ENCODE measurements at places on chromosomes 3 and 15.

GRCh38 chr3:61828880-61829721 is 267.7 kb downstream of the PTPRG start:
- no peaks in the 10 kb centered on the region for H3K27me3 ChIP-seq
- H3K27ac ChIP-seq = no peak overlapping the region
- no peaks in the 10 kb centered on the region for H3K36me3 ChIP-seq
- DNase-seq = no peak

GRCh38 chr15:85445361-85445760 is 65.0 kb downstream of the AKAP13 start:
- H3K4me1 ChIP-seq = no peaks in the 10 kb centered on the region
- no peak for DNase-seq
- no peak overlapping the region for H3K4me3 ChIP-seq
- no peaks in the 10 kb centered on the region for H3K27me3 ChIP-seq

- no peaks in the 10 kb centered on the region for H3K36me3 ChIP-seq
- no peak overlapping the region for H3K4me3 ChIP-seq
- H3K4me1 ChIP-seq = no peaks in the 10 kb centered on the region
- no peak for DNase-seq
- no peaks in the 10 kb centered on the region for H3K27me3 ChIP-seq
Observed at GRCh38 chr3:64732576-64732975, 44.8 kb upstream of the ADAMTS9 start.

GRCh38 chr15:82647045-82647834 is at the start of gene CPEB1:
Gene CPEB1, minus strand, starts transcription at chr15:82647363. Its CDS starts 18,904 bp downstream, at chr15:82628459.
- H3K4me3 ChIP-seq = peak within 1 kb of the TSS; percentile 77
- peaks cover 23% of the 10 kb centered on the region for H3K27me3 ChIP-seq
- no peak within 1 kb of the TSS for H3K27ac ChIP-seq

DNA sequence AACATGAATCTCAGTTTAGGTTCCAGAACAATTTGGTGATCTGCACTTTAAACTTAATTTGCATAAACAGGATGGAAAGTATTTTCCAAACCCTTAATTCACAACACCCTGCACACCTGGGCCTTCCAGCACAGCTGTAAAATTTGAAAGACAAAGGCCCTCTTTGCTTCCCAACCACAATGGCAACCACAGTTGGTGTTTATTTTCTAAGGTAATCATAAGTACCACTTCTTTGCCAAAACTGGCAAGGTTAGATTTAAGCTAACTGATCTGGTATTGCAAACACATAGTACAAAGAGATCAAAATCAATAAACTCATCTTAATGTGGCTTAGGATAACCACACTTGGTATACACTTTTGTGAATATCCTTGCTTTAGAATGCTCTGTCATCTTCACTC is 4.1 kb downstream of the LRIG1 start:
- H3K4me3 ChIP-seq = peak overlapping the region; percentile 99
- H3K27me3 ChIP-seq = no peaks in the 10 kb centered on the region
- H3K27ac ChIP-seq = peak overlapping the region; percentile 97
- DNase-seq = no peak

DNA sequence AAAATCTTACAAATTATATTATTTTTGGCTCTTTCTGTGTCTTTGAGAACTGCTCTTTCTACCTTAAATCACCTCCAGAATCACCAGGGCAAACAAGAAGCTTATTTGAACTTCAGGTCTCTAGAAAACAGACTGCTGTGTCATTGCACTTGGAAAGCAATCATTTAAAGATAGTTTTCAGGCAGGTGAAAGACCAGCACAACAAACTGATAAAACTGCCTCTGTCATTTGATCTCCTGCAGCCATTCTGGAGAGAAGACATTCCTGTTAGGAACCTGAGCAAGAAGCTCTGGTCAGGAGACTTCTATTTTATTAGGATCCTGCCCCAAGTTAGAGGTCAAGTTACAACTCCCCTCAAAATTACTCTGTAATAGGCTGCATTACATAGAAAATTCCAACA is 50.7 kb upstream of the AP4E1 start:
- H3K36me3 ChIP-seq = no peaks in the 10 kb centered on the region
- no peak overlapping the region for H3K27ac ChIP-seq
- H3K4me1 ChIP-seq = no peaks in the 10 kb centered on the region
- DNase-seq = no peak
- H3K27me3 ChIP-seq = no peaks in the 10 kb centered on the region

DNA sequence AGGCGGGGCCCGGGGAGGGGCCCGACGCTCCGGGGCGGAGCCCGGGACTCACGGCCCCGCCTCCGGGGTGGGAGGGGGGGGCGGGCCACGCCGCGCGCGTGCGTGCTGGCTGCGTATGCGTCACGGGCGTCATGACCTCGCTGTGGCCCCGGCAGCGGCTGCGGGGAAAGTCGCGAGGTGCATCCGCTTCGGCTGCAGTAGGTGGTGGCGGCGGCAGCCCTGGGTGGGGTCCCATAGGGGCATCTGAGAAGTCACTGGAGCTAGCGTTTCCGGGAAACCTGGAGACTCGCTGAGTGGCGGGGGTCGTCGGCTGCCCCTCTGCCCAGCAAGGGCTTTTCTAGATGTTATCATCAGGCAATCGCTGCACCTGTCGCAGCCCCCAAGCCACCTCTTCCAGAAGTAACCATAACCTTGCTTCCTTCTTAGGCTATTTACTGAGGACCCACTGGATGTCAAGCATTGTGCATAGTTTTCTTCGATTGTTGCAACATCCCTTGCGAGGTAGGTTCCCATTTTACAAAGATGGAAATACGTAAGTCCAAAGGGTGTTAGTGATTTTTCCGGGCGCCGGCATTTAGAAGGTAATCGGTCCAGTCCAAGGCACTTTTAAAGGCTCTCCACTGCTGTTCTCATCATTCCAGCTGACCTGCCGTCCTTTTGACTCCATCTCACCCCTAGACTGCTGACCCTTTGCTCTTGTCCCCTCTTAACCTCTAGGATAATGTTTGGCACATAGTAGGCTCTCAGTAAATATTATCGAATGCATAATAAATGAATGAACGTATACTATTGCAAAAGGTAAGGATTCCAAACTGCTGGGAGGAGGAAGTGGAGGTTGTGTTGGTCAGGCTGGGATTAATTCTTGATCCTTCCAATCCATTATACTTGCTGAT is at the start of gene GDPGP1:
Gene GDPGP1 (plus strand): TSS at position 114 of the 893 bp plus-strand sequence. CDS start 6,700 bp downstream, outside the sequence.
- H3K36me3 ChIP-seq = peaks cover 9% of the 10 kb centered on the region
- H3K4me3 ChIP-seq = peak within 1 kb of the TSS; percentile 81
- H3K27me3 ChIP-seq = no peaks in the 10 kb centered on the region
- no peak for DNase-seq

DNA sequence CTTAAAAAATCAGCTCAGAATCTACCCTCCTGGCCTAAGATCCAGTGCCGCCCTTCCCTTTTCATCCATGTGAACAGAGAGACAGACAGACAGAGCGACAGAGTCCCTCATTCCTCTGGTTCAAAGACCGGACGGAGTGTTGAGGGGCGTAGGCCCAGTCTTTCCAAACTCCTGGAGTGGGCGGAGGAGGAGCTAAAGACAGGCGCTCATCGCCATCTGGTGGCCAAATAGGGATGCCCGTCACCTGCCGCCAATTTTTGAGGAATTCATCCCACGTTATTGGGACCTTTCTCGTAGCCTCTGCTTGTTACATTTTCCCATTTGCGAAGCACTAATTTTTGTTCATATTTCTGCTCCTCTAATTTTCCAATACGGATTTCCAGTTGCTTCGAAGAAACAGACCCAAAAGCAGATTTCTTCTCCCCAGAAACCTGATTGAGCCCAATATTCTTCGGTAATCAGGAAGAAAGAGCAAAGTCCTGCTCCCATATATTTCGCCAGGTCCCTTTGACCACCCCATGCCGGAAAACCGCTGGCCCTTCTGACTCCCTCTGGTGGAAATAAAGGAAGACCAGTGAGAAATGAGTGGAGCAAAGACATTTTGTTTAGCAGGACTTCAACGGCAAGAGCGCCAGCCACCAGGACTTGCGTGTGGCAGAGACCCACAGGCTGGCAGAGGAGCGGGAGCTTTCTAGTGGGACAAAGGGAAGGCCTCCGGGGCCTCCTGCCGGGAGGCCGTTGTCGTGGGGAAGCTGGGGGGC is 88.0 kb downstream of the LRRK1 start:
- peak overlapping the region; percentile 73 for H3K4me3 ChIP-seq
- peaks cover 4% of the 10 kb centered on the region for H3K4me1 ChIP-seq
- peak; percentile 81 for DNase-seq
- peaks cover 21% of the 10 kb centered on the region for H3K36me3 ChIP-seq

GRCh38 chr3:135229018-135229495 is 434.0 kb downstream of the EPHB1 start:
- H3K36me3 ChIP-seq = peaks cover 19% of the 10 kb centered on the region
- no peak overlapping the region for H3K27ac ChIP-seq
- no peak overlapping the region for H3K4me3 ChIP-seq
- peak; percentile 68 for DNase-seq
- H3K4me1 ChIP-seq = peaks cover 3% of the 10 kb centered on the region

DNA sequence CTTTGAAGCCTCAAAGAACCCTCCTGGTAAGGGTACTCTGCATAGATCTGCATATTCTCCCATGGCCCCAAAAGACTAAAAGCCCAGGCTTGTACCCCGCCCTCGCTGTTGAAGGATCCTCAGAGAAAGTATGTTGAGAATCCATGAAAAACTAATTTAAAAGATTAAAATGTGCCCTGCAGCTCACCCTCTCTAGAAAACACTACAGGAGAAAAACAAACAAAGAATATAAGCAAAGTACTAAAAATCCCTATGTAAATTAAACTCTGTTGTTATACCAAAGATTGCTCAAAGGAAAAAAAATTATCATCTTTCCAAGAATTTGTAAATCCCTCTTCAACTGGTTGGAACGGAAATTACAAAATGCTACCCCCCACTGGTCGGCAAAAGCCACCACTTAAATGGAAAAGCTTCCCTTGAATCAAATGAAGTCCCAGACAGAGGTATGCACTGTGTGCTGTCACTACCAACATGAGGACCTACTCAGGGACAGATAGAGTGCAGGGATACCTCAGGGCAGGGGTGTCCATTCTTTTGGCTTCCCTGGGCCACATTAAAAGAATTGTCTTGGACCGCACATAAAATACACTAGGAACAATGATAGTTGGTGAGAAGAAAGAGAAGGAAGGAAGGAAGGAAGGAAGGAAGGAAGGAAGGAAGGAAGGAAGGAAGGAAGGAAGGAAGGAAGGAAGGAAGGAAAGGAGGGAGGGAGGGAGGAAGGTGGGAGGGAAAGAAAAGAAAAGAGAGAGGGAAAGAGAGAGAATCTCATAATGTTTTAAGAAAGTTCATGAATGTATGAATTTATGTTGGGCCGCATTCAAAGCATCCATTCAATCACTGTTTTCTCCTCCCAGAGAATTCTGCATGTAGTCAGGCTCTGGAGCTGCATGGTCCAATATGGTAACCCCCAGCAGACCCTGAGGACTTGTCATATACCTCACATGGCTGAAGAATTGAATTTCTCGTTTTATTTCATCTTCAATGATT is 88.1 kb downstream of the MAGI1 start:
- H3K4me3 ChIP-seq = 0 out of 2 replicates have a peak overlapping the region, but pooled peaks have one; percentile 12
- peak; percentile 64 for DNase-seq
- peaks cover 2% of the 10 kb centered on the region for H3K27me3 ChIP-seq

- H3K36me3 ChIP-seq = no peaks in the 10 kb centered on the region
- no peaks in the 10 kb centered on the region for H3K27me3 ChIP-seq
- peaks cover 2% of the 10 kb centered on the region for H3K4me1 ChIP-seq
- H3K27ac ChIP-seq = no peak overlapping the region
Observed at GRCh38 chr3:110017304-110017703, 680.0 kb upstream of the DPPA4 start.

DNA sequence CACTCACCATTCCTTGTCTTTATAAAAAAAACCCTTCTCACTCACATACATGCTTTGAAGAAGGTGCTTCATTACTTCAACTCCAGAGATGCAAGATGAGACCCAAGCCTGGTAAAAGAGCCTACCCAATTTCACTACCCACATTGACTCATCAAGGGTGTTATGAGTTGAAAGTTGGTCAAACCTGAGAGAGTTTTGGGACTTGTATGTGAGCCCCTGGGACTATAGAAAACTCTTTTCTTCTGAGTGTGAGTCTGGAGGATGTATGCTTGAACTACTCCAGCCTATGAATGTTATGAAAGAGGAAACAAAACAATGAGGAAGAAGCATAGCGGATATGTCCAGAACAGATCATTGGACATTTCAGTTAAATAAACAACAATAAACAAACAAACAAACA is 106.5 kb upstream of the SATB1 start:
- no peak for DNase-seq
- no peaks in the 10 kb centered on the region for H3K27me3 ChIP-seq
- H3K27ac ChIP-seq = no peak overlapping the region
- H3K36me3 ChIP-seq = no peaks in the 10 kb centered on the region

GRCh38 chr15:45148076-45149059 is 18.6 kb downstream of the DUOX1 start:
- no peak overlapping the region for H3K4me3 ChIP-seq
- no peaks in the 10 kb centered on the region for H3K4me1 ChIP-seq
- DNase-seq = no peak
- H3K27me3 ChIP-seq = no peaks in the 10 kb centered on the region
- H3K27ac ChIP-seq = no peak overlapping the region

DNA sequence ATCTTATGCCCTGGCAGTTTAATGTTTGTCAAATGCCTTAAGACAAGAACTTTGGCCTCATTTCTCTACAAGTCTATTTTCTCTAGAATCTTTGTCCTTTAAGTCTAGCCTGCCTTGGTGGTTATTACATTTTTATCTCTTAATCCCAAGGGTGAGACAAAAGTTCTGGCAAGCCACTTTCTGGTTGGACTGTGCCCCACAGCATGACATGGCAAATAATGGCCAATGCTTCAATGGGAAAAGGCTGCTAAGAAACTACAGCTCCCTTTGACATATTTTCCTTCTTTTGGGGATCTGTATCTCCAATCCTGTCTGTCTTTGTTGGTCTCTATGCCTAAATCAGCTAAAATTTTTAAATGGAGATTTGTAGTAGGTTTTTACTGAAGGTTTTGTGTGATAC is 181.6 kb upstream of the MBNL1 start:
- DNase-seq = no peak
- peaks cover 5% of the 10 kb centered on the region for H3K4me1 ChIP-seq
- no peaks in the 10 kb centered on the region for H3K36me3 ChIP-seq
- H3K4me3 ChIP-seq = no peak overlapping the region
- no peaks in the 10 kb centered on the region for H3K27me3 ChIP-seq

DNA sequence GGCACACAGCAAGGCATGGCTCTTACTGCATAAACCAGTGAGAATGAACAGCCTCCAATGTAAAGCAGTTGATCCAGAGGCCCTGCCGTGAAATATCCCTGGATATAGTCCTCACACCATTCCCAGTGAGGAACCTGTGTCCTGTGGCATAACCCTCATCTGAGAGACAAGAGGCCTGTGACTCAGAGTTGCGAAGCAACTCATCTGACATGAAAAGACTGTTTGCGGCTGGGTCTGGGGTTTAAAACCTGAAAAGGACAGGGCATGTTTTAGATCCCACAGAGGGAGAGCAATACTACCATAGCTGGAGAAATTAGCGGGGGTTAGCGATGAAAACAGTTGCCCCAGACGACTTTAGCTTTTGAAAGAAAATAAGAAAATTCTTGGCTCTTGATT is 165.3 kb upstream of the BHLHE40 start:
- H3K27me3 ChIP-seq = no peaks in the 10 kb centered on the region
- no peak for DNase-seq
- H3K4me1 ChIP-seq = no peaks in the 10 kb centered on the region
- H3K36me3 ChIP-seq = peaks cover 20% of the 10 kb centered on the region
- no peak overlapping the region for H3K4me3 ChIP-seq
- H3K27ac ChIP-seq = no peak overlapping the region

DNA sequence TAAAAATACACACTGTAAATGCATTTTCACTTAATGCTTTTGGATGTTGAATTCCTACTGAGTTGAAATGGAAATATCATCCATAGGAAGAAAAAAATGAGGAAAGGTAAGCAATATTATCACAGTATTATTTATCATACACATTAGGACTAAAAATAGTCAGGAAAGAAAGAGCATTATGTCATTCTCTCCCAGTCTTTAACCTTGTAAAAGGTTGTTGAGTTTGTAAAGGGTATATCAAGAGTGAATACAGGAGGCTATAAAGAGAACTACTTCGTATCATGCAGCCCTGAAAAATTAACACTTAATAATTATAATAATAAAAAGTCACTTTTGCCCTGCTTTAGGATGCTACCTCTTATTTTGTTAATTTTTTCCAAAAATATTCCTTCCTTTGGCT is 395.8 kb downstream of the FOXP1 start:
- H3K36me3 ChIP-seq = peaks cover 17% of the 10 kb centered on the region
- H3K27ac ChIP-seq = no peak overlapping the region
- no peaks in the 10 kb centered on the region for H3K27me3 ChIP-seq

Measured in H9 (cell line).